Motor neuron (in vitro differentiated cells): ENCODE measurements at places on chromosomes 16 and 17. TPM values are rescaled to one million over a fixed set of nuclear protein-coding genes. Genes with fewer than 3 reads are reported as not detected.

The CPHXL2 gene
- total RNA-seq: 1.2 and 1.5 TPM in 2 replicates

The CTF1 gene
- 0.38 and 1.2 TPM in 2 replicates for total RNA-seq

The MT2A gene
- total RNA-seq: 27.7 and 29.1 TPM in 2 replicates

GRCh38 chr16:88994695-88995094, 17.7 kb upstream of the CBFA2T3 start:
- ATAC-seq: no peak

DNA sequence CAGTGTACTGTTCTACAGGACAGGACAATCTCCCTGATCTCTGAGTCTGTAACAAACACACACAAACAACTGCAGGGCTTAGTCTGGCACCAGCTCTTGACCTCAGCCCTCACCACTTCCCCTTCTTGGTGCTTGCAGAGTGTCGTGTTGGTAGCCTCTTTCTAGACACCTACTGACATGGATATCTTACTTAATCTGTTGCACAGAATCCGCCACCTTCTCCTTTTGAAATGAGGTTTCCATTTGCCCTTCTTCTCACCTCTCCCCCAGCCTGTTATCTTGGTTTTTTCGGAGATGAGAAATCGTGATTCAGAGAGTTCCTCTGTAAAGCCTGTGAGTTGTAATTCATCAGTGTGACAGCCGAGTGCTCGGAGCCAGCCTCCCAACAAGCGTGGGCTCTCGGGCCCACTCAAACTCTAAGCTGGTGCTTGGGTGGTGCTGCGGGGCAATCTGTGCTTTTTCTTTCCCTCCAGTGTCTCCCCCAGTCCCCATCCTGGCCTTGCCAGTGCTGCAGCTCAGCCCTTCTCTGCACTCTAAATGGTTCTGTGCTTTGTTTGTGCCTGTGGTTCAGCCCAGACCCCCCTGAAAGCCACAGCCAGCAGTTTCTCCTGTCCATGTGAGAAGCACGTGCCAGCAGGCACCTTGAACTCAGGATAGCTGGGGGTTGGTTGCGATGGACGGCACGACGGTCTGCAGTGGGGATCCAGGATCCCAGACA, 28.1 kb downstream of the KIAA0513 start:
- ATAC-seq: peak; percentile 52

- peak; percentile 85 for ATAC-seq
Measured at GRCh38 chr16:81431554-81432353, 12.9 kb upstream of the CMIP start.

GRCh38 chr16:19771796-19772195, 53.7 kb downstream of the IQCK start:
- ATAC-seq: peak; percentile 51
